Stimulated activated CD8-positive, alpha-beta memory T cell treated with anti-CD3 and anti-CD28 coated beads, Interleukin-4, amount 100 ng/mL, for 1 hour (primary cell): ENCODE measurements at places on chromosomes 5 and 9.

DNA sequence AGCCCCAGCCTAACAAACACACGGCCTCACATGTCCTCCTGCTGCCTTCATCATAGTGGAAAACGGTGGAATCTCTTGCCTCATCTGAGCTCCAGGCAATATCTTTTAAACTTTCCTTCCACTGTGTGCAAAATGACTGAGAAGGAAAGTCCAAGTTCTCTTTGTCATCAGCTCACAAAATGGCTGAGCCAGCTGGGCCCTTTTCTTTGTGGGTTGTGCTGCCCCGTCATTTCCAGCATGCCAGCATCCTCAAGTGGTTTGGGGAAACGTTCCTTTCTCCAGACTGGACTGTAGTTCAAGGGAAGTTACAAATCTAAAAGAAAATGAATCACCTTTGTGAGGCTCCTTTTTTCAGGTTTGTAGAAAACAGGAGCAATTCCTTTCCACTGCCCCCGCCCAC, 171.1 kb upstream of the FSTL4 start:
- DNase-seq: no peak

GRCh38 chr5:88683506-88684135, 199.4 kb downstream of the MEF2C start:
- DNase-seq: no peak

DNA sequence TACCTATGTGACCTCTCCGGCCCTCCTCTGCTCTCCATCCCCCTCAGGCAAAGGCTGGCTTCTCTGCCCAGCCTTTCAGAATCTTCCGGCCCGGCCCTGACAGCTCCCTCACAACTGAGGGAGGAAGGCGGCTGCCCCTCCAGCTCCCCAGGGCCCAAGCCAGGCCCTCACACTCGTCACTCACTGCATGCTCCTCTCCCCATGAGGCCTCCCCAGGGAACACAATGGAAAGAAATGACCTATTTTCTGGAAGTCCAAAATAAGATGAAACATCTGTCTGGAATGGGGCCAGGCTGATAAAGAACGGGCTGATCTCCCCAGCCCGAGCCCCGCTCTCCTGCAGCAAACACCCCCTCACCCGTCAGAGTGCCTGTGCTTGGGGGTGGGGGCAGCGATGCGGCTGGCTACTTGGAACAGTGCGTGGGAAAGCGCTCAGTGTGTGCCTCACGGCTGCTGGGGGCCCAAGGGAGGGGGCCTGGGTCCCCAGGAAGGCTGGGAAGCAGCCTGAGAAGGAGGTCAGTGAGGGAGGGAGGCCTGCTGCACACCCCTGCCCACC, 11.3 kb downstream of the PDGFRB start:
- DNase-seq: no peak

GRCh38 chr5:76831110-76831452, 12.3 kb downstream of the F2RL1 start:
- no peak for DNase-seq

DNA sequence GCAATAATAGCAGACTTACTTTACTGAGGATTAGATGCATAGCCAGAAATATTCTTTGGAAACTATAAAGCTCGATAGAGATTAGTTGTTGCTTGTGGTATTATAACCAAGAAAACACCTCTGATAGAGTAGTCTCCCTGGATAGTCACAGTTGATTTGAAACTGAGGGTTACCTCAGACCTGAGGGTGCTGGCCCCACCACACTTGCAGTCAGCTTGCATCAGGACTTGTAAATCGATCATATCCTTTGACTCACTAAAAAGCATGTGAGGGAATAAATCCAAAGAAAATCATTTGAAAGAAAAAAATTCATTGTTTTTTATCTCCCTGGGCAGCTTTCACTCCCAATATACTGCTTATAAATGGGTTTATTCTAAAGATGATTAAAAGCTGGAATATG, 39.4 kb downstream of the GALNT12 start:
- DNase-seq: no peak

GRCh38 chr5:157554179-157555036, 21.2 kb downstream of the ADAM19 start:
- no peak for DNase-seq

GRCh38 chr9:93301911-93302541, 118.1 kb downstream of the WNK2 start:
- no peak for DNase-seq

- DNase-seq: no peak
These were observed 7.2 kb downstream of the PCDHGC5 start for GRCh38 chr5:141496038-141496437.

- DNase-seq: no peak
These were observed 388.8 kb downstream of the KDM4C start for GRCh38 chr9:7146582-7146981.

GRCh38 chr5:144142139-144142823, 28.2 kb downstream of the YIPF5 start:
- DNase-seq: no peak

DNA sequence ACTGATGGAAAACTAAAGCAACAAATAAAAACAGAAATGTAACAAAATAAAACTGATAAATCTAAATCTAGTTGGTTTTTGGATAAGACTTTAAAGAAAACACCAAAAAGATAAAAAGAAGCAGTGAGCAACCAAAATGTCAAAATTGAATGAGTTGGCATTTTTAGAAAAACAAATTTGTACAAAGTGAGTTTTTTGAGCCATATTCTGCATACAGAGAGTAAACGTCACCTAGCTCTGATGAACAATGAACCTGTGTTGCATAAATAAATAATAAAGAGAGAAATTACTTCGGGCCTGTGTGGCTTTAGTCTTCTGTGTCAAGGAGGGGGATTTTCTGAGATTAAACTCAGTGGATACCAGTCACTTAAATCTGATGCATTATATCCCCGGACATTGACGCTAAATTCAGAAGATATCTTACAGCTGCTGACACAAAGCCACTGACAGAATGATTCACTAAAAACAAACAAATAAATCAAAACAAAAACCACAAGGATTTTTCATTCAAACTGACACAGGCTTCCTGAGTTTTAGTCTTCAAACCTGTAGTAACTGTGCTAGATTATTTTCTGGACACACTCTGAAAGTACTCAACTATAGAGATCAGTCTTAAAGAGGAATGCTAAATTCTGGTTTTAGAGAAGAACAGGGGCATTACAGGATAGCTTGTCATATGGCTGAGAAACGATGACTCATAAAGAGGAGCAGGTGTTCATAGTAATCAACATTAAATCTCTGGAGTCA, 403.5 kb upstream of the ST8SIA4 start:
- DNase-seq: no peak

DNA sequence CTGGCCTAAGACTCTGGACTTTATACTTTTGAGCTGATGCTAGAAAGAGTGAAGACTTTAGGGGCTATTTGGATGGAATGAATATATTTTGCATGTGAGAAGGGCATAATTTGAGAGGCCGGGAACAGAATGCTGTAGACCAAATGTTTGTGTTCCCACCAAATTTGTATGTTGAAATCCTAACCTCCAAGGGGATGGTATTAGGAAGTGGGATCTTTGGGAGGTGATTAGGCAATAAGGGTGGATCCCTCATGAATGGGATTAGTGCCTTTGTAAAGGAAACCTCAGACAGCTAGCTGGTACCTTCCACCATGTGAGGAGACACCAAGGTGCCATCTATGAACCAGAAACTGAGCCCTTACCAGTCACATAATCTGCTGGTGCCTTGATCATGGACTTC, 165.1 kb upstream of the S1PR3 start:
- no peak for DNase-seq

DNA sequence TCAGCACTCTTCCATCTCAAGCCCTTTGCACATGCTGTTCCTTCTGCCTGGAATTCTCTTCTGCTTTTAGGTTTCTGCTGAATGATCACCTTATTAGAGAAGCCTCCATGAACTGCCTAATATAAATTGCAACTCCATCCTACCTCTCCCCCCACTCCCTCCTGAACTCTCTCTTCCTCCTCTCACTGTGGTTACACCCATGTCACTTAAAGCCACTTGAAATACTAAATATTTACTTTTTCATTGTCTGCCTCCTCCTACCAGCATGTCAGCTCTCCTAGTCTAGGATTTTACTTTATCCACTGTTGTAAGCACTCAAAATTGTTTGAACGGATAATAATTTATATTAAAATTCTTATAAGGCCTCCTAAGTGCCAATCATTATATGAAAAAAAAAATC, 43.8 kb downstream of the ACTL7B start:
- DNase-seq: no peak

DNA sequence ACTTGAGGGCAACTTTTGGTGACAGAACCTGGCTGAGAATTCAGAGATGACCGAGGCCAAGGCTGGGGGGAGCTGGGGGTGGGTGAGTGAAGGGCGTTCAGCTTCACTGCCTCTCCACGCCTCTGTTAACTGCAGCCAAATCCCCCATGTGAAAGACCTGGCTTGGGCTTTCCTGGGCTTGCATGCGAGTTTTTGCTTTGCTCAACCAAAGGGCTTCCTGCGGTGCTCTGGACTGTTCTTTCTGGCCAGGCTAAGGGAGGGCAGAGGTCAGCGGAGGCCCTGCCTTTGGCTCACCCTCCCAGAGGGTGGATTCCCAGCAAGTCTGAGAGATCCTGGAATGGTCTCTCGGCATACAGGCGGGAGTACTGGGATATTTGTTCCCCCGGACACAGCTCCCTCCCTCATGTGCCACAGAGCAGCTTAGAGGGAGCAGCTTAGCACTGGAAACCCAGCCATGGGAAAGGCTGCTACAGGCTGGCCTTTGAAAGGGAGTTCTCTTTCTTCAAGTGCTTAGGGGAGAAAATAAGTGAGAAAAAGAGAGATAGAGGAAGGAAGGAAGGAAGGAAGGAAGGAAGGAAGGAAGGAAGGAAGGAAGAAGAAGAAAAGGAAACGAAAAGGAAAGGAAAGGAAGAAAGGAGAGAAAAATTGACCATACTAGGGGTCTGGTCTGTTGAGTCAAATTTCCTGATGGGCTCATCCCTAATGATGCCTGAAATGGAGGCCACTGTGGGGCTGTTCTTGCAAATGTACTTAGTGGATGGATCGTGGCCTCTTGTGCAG, 158.8 kb downstream of the FGF18 start:
- no peak for DNase-seq

- no peak for DNase-seq
These were observed 869.4 kb upstream of the CDH6 start for GRCh38 chr5:30324083-30324482.

GRCh38 chr9:113511047-113511521, 47.6 kb downstream of the RGS3 start:
- DNase-seq: no peak

DNA sequence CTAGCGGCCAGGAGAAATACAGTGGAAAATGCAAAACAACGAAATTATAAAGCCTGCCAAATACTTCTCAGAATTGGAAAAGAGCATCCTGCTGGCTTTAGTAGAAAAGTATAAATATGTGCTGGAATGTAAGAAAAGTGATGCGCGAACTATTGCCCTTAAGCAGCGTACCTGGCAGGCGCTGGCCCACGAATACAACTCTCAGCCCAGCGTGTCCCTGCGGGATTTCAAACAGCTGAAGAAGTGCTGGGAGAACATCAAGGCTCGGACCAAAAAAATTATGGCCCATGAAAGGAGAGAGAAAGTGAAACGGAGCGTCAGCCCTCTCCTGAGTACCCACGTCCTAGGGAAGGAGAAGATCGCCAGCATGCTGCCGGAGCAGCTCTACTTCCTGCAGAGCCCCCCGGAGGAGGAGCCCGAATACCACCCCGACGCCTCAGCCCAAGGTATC, 15.0 kb downstream of the MSANTD3 start:
- no peak for DNase-seq

- no peak for DNase-seq
These were observed 82.6 kb downstream of the GALNT10 start for GRCh38 chr5:154273028-154273617.

DNA sequence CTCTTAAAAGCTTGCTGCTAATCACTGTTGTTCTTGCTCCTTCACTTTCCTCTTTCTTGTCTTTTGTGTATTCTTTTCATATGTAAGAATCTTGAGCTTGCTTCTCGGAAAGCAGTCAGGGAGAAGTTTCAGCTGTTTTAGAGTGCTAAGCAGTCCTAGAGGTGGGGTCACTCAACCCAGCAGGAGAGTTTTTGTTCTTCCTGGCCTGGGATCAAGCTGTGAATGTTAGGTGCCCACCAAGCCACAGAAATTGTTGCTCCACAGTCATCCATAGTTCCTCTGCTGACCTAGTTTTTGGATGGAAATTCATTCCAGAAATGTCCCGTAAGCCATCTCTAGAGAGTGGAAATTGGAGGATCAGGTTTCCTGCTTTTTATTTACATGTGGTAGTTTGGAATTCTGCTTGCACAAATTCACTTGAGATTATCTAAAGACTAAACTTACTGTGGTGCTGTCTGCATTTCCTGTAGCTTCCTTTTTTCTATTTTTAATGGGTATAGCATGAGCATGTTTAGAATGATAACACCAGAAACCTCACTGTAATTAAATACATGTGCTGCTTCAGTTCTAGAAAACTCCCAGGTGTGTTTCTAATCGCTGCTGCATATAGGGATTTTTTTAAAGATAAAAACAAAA, 108.7 kb downstream of the MAST4 start:
- DNase-seq: no peak

- no peak for DNase-seq
These were observed 9.0 kb downstream of the CCDC69 start for GRCh38 chr5:151214614-151215545.

- no peak for DNase-seq
These were observed 264.0 kb downstream of the PIK3R1 start for GRCh38 chr5:68479524-68479923.

DNA sequence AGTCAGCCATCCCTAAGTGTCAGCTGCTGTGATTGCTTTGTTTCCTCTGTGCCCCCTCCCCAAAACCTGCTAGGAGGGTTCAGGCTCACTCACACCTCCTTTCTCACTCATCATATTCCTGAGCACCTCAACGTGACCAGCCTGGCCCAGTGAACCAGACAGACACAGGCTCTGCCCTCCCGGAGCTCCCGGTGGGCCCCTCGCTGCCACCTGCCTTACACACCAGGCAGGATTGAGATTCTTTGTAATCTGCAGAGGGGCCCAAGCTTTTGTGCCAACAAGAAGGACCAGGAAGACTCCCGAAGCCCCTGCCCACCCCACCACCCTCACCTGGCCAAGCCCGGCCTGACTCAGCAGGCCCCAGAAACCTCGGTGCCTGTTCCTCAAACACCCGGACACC, 87.8 kb downstream of the NTNG2 start:
- no peak for DNase-seq

- no peak for DNase-seq
These were observed 63.9 kb downstream of the PCDH1 start for GRCh38 chr5:141814064-141814964.

- no peak for DNase-seq
These were observed 5.9 kb upstream of the YTHDC2 start for GRCh38 chr5:113507601-113508000.

- no peak for DNase-seq
These were observed 1351.9 kb upstream of the C9orf72 start for GRCh38 chr9:28925157-28925556.

DNA sequence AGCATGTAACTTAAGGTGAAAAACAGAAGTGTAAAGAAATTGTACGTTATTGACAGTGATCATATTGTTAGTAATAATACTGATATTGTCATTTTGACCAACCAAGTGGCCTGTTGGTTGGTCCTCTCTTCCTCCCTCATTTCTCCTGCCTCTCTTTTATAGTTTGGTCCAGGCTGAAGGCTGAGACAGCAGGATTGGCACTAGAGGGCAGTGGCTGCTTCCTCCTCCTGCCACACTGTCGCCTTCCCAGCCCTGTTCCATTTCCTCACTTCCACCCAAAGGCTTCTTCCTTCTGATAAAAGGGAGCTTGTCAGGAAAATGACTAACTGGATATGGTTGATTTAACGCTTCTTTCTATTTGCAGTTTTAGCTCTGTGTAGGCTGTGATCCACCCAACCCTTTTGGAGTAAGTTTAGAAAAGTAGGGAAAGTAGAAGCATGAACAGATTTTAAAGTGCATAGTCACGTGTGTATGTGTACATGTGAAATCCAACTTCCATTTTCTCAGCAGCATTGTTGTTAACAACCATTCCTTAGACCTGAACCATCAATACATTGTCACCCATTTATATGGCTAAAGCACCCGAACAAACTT, 35.6 kb downstream of the PTCD2 start:
- DNase-seq: no peak
